NCI-H748 treated with DMSO at 0.1 percent for 48 hours (cell line): ENCODE measurements at places on chromosomes 16 and 17.

GRCh38 chr17:19409509-19409908 is 1.5 kb upstream of the RNF112 start:
- DNase-seq, result no peak

DNA sequence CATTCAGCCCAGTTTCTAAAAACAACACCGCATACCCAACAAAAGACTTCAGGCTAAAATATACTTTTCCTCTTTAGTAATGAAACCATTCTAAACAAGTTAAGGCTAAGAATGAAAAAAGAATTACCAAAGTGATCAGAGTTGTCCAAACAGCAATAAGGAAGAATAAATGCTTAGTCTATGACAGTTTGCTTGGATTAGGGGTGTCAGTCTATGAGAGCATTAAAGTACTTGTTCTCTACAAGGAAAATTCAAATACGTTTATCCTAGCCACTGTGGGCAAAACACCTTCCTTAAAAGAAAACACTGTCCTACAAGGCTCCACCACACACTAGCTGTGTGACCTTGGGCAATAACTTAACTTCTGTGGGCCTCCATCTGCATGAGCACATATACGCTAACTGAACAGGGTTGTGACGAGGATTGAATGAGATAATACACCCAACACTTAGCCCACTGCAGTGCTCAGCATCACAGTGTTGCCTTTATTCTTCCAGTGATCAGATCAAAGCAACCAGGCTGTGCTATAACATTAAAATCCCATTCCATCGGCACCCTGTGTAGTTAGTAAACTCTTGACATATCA is 53.6 kb downstream of the TEX2 start:
- DNase-seq, result no peak

DNA sequence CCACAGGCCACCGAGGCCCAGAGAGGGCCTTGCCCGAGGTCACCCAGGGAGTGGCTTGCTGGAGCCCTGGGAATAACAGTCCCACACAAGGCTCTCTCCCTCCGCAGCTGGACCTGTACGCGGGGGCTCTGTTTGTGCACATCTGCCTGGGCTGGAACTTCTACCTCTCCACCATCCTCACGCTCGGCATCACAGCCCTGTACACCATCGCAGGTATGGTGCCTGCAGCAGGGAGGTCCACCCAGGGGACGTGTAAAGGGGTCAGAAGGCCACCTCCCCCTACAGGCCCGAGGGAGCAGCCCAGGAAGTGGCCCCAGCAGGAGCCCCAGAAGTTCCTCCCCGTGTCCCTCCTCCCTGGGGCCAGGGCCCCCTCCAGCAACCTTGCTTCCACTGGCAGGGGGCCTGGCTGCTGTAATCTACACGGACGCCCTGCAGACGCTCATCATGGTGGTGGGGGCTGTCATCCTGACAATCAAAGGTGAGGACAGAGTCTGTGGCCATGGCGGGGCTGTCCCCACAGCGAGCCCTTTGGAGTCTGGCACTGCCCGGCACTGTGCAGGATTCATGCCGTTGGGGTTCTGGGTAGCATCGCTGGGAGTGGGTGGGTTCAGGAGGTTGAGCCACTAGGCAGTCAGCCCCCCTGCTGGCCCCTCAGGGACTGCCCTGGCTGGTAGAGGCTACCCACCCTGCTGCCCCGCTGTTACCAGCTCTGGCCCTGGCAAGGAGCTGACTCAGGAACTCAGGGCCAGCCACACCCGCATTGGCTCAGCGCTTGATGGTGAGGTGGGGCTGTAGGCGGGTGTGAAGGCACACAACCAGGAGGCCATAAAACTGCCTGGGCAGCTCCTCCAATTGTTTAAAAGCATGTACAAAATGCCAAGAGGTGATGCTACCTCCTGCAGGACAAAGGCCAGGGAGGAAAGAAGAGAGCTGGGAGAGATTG is 17.3 kb downstream of the SLC5A10 start:
- DNase-seq, result no peak

- DNase-seq, result no peak
Observed at GRCh38 chr16:55471448-55472097, 7.4 kb upstream of the MMP2 start.

- DNase-seq, result peak; percentile 18
Observed at GRCh38 chr17:42405963-42406495, 17.0 kb downstream of the CAVIN1 start.

DNA sequence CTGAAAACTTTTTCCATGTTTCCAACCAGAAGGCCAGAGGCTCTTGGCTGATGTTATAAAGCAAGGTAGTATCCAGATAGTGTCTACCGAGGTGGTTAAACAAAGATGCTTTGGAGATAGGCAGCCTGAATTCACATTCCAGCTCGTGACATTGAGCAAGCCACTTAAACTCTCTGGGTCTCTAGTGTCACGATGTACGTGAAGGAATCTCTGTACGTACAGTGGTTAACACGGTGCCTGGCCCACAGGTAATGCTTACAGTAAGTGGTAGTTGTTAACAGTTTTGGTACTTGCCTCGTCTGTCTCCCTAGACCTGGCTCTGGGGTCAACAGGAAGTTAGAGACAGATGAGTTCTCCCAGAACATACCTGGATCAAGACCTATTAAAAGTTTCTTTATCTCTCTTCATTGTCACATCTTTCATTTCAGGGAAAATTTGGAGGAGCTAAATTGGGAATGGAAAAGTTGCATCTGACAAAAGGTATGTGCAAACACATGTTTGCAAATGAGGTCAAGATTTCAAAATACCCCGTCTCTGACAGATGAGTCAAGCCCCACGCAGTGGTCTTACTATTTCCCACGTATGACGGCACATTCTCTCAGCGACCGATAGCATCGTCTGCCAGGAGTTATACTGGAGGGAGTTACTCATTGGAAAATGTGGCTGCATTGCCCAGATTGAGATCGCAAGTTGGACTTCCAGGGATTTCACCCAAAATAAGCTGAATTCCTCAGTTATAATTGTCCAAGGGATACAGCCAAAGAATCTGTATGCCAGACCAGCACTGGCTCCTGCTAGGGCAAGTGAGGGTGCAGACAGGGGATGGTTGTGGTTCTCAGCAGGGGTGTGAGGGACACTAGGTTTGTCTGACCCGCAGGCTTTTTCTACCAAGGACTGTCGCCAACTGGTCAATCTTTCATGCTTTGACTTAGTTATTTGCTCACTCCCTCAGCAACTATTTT is 18.9 kb upstream of the MYH10 start:
- no peak for DNase-seq

DNA sequence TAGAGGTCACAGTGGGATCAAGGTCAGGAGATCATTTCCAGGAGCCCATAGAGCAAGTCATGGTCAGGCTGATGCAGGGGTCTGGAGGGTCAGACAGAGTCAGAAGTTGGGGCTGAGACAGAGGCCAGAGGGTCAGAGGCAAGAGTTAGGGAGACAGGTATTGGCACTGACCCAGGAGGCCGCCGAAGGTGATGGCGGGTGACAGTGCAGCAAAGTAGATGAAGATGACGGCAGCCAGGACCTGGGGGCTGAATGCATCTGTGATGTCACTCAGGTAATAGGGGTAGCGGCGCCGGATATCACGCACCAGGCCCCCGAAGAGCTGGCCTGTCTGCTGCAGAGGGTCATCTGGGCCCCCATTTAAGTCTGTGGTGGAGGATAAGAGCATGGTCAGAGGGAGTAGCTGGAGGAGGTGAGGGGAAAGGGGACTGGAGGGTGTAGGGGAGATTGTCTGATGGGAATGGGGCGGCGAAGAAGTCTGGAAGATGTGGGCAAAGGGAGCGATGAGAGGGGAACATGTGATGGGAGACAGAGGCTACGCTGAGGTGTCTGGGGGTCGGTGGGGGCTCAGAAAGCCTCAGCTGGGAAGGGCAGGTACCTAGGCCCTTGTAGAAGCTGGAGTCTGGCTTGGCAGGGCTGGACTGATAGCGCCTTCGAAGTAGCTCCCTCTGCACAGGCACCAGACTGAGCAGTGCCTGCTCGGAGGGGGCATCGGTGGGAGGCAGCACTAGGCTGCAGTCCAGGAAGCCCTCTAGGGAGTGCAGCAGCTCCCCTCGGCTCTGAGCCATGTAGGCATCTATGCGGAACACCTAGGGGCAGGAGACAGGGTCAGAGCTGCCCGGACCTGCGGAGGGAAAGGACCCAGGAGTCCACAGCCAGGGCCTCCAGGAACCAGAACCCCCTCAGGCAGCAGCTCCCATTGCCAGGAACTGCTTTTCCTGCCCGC is 9.8 kb downstream of the SLC4A1 start:
- no peak for DNase-seq

- DNase-seq, result no peak
Observed at GRCh38 chr16:19188406-19188805, 20.4 kb downstream of the SYT17 start.

DNA sequence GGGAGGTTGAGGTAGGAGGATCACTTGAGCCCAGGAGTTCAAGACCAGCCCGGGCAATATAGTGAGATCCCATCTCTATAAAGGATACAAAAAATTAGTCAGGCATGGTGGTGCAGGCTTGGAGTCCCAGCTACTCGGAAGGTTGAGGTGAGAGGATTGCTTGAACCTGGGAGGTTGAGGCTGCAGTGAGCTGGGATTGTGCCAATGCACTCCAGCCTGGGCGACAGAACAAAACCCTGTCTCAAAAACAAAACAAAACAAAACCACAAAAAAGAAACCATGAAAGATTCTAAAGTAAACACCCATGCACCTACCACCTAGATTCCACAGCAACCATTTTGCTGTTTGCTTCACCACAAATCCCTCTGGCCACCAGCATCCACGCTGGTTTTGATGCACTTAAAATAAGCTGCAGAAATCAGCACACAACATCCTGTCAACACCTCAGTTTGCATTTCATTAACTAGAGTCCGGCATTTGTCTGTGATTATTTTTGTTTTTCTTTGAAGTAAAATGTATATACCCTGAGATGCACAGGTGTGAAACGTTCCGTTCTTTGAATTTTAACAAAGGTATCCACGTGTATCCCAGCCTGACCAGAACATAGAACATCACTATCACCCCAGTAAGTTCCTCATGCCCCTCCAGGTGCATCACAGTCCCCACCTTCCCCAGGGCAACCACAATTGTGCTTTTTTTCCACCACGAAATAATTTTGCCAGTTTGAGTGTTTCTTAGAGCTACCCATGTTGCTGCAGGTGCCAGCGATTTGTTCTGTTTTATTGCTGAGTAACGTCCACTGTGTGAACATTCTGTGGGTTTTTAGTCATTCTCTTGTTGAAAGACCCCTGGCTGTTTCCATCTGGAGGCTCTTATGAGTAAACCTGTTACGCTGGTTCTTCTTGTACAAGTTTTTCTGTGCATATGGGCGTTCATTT is 191.5 kb downstream of the SEC14L1 start:
- peak; percentile 12 for DNase-seq

DNA sequence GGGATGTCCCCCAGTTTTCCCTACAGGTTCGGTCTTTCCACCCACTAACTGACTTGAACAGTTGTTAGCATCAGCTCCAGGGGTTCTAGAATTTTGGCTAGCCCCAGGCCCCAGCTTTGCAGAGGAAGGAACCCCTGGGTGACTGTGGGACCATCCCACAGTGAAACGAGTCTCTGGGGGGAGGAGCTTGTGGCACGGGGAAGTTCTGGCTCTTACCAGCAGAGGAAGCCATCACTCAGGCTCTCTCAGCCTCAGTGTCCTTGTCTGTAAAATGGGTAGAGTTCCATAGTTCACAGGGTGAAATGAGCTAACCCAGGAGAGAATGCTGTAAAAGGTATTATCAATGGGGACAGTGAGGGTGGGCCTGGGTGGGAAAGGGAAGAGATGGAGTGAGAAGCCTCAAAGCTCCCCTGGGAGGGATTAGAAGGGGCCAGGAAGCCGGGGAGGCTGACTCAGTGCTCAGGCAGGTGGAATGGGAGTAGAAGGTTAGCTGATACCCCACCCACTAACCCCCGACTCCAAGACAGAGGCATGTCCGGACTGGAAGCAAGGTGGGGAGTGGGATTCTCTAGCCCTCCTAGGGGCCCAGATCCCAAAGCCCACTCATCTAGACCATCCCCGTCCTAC is 30.9 kb upstream of the CDC42EP4 start:
- no peak for DNase-seq

- peak; percentile 86 for DNase-seq
Observed at GRCh38 chr16:85360323-85361277, 248.3 kb upstream of the CIBAR2 start.

DNA sequence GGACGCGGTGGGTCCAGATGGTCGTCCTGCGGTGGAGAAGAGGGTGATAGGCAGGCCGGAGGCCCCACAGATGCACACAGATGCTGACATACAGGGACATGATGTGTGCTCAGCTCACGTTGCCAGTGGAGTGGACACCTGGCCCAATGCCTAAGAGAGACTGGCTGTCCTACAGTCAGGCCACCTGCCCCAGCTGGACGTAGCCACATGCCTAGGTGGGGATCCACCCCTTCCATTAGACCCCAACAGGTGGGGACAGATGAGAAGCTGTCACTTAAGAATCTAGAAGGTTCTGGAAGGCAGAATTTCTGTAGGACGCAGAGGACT is 117.6 kb upstream of the ZNF750 start:
- no peak for DNase-seq

DNA sequence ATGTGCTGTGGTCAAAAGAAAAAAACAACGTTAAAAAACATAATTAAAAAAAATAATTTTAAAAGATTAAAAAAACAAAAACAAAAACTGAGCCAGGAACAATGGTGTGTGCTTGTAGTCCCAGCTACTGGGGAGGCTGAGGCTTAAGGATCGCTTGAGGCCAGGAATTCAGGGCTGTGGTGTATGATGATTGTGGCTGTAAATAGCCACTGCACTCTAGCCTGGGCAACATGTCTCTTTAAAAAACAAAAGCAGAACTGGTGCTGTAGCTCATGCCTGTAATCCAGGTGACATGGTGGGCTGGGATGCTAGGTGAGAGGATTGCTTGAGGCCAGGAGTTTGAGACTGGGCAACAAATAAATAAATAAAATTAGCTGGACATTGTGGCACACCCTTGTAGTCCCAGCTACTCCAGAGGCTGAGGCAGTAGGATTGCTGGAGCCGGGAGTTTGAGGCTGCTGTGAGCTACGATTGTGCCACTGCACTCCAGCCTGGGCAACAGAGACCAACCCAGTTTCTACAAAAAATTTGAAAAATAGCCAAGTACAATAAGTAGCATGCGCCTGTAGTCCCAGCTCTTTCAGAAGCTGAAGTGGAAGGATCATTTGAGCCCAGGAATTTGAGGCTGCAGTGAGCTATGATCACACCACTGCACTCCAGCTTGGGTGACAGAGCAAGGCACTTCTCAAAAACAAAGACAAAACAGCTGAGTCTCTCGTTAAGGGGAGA is 43.6 kb downstream of the NFATC3 start:
- DNase-seq, result no peak

GRCh38 chr17:4566785-4567184 is 6.4 kb upstream of the GGT6 start:
- peak; percentile 85 for DNase-seq

GRCh38 chr17:58624751-58625150 is 67.1 kb downstream of the TEX14 start:
- DNase-seq, result no peak

- no peak for DNase-seq
Observed at GRCh38 chr16:2487903-2488531, 13.1 kb downstream of the TBC1D24 start.

GRCh38 chr16:79297296-79297695 is 303.2 kb downstream of the MAF start:
- DNase-seq, result no peak

GRCh38 chr16:9053006-9053601 is 38.3 kb upstream of the HAPSTR1 start:
- DNase-seq, result no peak
